Cerebellar cortex (tissue), 1 donor: ENCODE measurements at places on chromosomes 16 and 17.

- DNase-seq = peak; percentile 60
Measured at GRCh38 chr17:16215965-16216316, 607 bp upstream of the NCOR1 start.

DNA sequence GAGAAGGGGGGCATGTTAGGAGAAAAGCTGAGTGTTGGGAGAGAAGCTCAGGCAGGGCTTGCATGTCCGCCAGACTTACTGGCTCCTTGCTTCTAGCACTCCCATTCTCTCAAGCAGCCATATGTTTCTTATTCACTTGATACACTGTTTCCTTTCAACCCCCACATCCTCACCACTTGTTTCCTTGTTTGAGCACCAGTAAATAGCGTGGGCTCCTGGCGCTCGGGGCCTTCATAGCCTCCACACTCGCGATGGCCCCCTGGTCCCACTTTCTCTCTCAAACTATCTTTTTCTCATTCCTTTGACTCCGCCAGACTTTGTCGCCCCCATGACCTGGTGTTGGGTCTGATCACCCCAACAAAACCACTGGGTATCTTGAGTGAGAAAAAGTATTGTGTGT is 16.6 kb downstream of the ATP5PD start:
- no peak for DNase-seq

- no peak for DNase-seq
Measured at GRCh38 chr17:83004791-83005380, 74.5 kb upstream of the METRNL start.

DNA sequence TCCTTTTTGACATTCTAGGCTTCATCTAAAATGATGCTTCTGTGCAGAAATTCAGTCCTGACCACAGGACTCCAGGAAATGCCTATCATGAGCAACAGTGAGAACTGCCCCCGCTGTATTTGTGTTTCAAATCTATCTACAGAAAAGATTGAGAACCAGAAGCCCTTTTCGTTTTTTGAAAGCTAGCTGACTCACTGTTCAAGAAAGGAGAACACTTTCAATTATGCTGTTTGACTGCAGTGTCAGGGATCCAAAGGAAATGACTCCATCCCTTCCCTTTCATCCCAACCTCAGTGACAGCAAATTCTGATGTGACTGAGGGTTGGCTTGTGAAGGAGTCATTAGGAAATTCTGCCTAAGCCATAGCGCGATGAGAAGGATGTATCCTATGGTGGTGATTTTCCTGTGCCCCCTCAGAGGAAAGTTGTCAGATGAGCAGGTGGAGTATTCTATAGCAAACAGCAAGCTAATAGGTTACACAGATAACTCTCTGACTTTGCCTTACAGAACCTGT is 622.3 kb downstream of the TMEM114 start:
- no peak for DNase-seq

- peak; percentile 70 for DNase-seq
Measured at GRCh38 chr16:12801511-12802042, 2.1 kb downstream of the CPPED1 start.

DNA sequence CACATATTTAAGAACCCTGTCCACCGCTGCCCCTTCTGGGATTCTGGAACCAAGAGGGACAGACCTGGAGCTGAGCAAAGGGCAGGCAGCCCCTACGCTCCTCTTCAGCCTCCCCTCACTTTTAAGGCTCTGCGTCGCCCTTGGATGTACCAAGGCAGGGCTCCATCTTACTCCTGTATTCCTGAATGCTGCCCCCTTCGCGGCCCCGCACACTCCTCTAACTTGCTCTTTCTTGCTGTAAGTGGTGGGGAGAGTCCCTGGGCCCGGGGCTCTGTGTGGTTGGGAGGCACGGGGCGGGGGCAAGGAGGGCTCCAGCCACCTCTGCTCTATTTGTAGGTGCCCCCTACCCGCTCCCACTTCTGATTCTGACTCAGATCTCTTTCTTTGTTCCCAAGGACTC is 1.2 kb downstream of the TNS4 start:
- no peak for DNase-seq

DNA sequence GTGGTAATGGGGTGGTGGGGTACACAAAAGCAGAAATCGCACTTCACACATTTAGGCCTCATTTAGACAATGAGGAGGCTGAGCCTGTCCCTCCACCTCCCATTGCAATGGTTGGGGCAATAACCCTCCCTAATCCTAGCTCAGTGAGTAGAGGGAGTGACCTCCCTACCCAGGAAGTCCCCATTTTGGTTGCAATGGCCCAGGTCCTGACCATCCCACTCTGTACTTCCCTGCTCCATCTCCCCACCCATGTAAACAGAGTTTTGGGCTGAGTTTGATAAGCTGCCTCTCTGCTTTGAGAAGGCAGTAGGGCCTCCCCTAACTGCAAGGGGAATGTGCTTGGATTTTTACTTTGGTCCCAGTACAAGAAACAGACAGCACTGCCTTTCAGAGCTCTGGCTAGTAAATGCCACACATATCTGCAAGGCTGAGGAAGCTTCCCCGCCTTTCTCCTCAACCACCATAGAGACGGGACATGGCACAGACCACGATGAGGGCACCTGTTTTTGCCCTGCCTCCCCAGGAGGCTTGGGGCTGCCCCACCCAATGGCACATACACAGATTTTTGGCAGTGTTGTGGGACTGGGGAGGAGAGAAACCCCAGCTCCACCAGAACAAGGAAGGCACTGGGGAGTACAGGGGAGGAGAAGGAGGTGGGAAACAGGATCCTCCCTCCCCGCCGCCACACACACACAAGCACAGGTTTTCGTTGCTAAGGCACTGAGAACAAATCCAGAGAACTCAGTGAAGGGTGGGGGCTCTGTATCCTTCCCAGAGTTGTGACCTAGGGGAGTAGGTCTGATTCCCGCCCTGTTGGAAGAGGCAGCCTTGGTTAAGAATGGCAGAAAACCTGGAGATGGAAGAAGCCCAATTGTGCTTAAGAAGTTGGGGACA is 7.3 kb downstream of the VAT1 start:
- no peak for DNase-seq

DNA sequence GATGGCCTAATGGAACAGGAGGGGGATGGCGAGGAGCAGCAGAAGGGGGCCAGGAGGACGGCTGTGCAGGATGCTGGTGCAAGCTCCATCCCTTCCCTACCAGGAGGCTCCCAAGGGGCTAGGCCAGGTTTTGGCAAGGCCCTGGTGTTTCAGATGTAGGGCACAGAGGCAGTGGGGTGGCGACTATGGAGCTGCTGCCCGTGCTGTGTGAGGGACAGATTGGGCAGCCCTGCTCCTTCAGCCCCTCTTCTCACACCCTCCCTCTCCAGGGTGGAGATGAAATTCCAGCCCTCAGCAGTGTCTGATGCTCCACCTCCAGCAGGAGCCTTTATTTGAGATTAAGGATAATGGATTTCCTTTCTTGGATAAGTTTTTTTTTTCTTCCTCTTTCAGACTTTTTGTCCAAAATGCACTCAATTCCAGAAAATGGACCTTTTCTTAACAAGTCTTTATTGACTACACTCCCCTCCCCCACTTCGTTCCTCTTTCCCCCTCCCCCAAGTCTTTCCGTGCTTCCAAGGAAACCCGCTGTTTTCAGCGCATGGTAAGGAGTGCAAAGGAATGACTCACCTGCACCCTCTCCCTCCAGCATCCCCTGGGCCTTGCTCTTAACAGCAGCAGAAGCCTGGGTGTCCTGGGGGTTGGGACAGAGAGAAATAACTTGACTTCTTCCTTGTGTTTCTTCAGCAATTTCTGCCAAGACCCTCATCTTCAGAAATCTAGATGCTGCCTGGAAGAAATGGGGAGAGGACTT is 95.2 kb downstream of the CCDC182 start:
- DNase-seq = no peak

- DNase-seq = no peak
Measured at GRCh38 chr17:51374209-51374608, 113.9 kb downstream of the UTP18 start.

DNA sequence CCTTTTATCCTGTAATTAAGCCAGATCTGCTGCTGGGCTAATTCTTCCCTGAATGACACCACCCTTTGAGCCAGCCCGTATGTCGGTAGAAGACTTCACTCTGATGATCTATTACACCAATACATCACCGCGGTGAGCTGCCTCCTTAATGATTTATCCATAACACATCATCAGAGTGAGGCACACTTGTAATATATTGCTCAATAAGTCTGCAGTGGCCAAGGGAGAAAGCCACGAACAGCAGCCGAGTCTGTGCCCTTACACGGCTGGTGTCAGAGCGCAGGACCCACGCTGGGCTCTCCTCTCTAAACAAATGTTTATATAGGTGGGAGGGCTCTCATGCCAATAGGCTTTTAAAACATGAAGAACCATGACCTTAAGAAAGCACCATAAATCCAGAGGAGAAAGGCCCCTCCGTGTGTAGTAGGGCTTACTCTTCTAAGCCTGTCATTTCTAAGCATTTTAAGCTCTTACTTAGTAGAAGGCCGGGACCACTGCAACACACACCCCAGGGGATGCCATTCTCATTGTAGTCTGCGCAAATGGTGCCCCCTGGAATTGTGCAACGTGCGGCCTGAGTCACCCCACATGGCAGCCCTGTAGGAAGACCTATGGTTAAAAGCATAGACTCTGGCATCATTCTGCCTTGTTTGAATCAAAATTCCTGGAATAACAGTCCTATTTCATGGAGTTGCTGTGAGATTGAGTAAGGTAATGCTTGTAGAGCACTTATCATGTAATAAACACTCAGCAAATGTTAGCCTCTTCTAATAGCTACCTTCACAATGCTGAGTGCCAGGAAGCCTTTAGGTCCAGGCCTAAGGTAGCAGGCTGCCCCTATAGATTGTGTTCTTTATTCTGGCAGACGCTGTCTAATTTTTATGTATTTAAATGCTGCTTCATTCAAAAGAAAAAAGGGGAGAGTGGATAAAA is 26.1 kb downstream of the MRPS23 start:
- DNase-seq = no peak

DNA sequence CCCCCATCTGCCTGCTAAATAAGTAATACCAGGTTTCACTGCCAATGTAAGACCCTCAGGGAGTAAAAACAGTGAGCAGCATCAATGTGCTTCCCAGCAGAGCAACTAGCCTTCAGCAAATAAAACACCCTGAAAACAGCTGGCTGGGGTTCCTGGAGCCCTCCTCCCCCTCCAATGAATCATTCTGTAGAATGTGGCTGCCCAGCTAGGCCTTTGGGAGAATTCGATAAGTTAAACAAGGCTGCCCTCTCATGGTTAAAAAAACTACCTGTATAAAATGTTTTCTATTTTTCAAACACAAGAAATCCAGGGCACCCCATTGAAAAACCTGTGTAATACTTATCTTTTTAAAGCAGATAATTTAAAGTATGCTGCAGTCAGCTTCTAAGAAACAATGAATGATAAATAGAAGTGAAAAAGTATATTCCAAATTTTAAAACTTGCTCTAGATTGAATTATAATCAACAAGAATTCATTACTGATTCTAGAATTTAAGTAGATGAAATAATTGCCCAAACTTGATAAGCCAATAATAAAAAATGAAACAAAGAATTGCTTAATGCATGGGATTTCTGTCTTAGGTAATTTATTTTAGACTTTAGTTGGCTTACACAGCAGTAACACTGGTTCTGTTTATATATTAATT is 9.4 kb upstream of the TOM1L1 start:
- peak; percentile 20 for DNase-seq

GRCh38 chr16:14002416-14002990 is 68.6 kb upstream of the MRTFB start:
- DNase-seq = no peak

DNA sequence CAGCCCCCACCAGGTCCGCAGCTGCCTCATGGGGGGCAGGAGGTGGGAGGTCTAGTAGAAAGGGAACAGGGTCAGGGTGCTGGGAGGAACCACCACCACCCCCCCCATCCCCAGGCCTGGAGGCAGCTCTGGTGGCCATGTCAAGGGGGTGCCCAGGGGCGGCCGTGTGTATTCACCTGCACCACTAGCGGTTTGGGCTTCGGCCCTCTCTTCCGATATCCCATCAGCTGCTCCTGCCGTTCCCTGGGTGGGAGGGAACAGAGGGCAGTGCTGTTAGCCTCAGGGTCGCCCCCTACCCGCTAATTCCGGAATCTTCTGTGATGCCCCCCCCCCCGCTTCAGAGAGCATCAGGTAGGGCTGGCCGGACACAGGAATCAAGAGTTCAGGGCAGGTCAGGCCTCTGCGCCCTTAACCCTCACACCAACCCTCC is 3.8 kb downstream of the CBX4 start:
- no peak for DNase-seq

DNA sequence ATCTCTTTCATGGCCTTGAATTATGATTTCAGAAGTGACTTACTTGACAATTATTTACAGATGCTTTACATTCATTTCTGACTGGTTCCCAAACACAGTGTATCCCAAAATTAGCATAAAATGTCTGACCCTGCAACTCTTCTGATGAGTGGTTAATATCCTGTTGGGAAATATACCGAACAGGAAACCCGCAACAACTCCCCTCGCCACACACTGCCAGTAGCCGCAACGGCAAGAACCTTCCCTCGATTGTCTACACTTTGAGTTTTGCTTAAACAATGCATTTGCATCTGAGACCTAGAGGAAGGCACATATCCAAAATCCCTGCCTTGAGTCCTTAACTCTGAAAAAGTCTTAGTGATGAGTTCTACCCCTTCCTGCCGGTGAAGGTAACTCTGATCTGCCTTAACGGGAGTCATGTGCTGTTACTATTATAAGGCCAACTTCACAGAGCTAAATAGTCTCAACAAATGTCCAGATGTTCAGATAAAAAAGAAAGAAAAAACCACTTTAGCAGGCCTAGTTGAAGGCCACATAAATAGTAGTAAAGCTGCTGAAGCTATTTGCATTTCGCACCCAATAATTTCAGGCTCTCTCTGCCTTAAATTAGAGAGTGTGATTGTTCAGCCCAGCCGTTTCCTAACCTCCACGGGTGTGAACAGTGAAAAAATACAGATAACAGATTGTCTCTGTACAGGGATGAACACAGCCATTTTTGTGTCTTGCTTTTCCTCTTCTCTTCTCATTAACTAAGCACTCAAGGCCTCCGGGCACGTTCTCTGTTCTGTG is 321.1 kb downstream of the HS3ST3B1 start:
- DNase-seq = no peak

DNA sequence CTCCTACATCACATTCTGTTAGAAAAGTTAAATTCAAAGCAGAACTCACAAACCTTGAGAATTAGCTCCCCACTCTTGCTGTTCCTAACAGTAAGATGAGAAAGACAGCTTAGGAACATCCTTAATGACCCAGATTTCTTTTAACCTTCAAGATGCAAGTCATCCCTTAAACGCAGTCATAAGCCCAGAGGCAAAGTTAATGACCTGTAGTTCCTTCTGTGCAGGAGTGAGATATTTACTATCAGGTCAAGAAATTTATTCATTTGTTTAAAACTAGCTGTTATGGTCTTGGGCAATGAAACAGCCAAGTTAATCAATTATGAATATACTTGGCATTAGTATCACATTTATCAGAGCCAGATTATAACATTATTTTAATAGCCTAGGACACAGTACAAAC is 37.1 kb downstream of the NXPH3 start:
- DNase-seq = no peak

DNA sequence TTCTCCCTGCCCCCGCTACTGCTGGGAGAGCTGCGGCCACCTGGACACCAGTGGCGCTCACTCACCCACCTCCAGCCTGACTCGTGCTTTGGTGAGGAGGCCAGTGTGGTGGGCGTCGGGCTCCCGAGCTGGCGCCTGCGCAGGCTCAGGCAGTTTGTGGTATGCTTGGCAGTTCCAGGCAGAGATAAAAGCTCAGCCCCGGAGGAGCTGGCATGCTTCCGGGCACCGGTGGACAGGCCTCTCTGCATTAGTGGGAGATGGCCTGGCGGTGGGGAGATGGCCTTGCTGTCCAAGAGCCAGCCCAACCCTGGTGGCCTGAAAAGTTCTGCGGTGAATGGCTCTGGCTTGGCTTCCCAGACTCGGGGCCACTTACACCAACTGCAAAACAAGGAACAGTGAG is 4.1 kb downstream of the ADGRG1 start:
- DNase-seq = no peak

- no peak for DNase-seq
Measured at GRCh38 chr17:55023626-55024025, 55.1 kb downstream of the STXBP4 start.
